Kidney (tissue), 22 donors: ENCODE measurements at places on chromosomes 13 and 19. TPM values are rescaled to one million over a fixed set of nuclear protein-coding genes. Genes with fewer than 3 reads are reported as not detected.

- no peak for DNase-seq
Measured at GRCh38 chr19:15740785-15741184, 3.0 kb downstream of the OR10H3 start.

- no peak for DNase-seq
Measured at GRCh38 chr19:17720440-17720839, 1.2 kb downstream of the MAP1S start.

GRCh38 chr13:21020581-21020980 is 40.8 kb downstream of the LATS2 start:
- peak; percentile 23 for DNase-seq

DNA sequence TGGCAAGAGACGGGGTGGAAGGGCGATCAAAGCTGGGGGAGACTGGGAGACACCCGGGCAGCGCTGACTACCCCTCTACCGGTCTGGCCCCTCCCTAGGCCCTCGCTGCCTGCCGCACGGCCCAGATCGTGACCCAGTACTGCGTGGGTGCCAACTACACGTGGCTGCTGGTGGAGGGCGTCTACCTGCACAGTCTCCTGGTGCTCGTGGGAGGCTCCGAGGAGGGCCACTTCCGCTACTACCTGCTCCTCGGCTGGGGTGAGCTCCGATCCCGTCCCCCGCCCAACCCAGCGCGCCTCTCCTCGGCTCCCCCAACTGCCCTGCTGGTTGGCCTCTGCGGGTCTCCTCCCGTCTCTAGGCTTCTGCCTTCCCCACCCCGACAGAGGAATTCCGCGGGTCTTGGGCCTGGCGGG is 8.8 kb downstream of the GIPR start:
- DNase-seq: no peak

DNA sequence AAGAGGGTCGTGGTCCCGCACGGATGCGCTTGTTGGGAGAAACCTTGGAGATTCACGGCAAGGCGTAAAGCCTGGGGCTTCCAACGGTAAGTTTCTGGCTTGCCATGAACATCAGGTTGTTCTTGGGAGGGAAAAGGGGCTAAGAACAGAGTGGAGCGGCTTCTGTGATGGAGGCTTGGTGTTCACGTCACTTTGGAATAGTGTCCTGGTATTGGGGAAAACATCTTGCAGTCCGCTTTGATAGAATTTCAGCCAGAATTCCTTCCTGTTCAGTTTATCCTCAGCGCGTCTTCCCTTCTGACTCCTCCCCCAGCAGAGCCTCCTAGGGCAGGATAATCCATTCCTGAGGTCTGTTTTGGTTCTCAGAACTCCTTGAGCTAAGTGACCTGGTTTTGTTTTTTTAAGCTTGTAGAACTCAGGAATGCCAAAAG is 2.0 kb downstream of the KCTD15 start:
- no peak for DNase-seq

DNA sequence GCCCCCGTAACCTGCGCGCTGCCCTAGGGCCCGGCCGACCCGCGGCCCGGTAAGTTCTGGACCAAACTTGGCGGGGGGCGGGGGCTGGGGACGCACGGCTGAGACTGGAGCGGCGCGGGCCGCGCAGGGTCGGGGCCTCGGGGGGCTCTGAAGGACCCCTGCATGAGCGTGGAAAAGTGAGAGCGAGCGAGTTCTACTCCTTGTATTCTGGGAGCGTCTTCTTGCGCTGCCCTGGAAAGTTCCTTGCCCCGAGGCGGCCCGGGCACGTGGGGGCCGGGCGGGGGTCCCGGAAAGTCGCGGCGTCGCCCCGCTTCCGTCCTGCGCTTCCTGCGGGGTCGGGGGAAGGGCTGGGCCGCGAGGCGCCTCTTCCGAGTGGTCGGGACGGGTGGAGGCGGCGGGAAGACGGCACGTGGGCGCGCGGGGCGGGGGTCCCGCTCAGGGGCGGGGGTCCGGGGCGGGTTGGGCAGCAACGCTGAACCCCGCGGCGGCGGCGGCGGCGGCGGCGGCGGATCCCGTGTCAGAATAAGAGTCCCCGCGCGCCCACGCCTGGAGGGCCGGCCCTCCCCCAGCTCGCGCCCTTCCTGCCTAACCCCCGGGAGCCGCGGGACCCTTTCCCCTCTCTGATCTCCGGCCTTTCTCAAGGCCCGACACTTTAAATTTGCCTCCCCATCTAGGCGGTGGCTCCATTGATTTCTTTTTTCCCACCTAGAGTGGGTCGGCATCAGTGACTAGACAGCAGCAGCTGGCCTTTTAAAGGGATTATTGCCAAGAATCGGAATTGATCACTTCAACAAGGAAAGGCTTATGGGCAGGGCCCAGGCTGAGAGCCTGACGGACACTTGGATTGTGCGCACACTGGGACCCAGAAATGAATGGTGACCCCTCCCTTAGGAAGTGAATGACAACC is 749 bp downstream of the GATAD2A start:
- peak; percentile 88 for DNase-seq

DNA sequence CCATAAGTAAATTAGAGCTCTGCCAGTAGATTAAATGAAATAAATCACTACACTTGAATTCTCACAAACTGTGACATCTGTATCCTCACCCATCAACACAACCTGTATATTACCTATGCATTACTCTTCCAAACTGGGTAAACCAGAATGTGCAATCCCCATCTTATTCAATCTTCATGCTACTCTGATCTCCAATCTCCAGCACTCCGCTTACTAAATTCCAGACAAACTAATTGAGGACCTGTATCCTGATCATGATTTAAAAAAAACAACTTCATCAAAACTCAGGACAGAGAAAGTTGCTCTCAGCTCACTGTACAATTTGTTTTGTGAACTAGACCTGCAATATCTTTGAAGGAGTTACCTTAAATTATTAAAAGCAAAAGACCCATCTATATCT is 74.4 kb downstream of the FOXO1 start:
- DNase-seq: no peak

DNA sequence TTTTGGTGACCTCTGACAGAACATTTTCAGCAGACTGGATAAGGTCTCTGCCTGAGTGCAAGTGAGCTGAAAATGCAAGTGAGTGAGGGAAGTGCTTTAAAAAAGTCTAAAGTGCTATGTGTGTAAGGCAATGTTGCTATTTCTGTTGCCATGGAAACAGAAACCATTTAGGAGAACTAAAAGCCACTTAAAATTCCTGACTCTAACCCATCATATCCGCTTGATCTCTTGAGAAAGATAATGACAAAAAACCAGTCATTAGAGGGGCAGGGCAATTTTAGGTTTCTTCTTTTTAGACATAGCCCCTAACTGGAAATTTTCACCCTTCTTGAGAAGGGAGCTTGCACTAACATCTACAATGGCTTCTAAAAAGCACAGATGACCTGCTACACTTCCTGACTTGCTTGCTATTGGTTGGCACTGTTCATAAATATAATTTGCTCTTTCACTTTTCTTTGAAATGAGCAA is at the start of gene CYSLTR2:
Gene CYSLTR2 (plus strand): TSS at position 458 of the 468 bp plus-strand sequence. CDS start 52,889 bp downstream, outside the sequence.
- no peak for DNase-seq

- no peak for DNase-seq
Measured at GRCh38 chr19:43675269-43675879, 5.4 kb upstream of the PLAUR start.

DNA sequence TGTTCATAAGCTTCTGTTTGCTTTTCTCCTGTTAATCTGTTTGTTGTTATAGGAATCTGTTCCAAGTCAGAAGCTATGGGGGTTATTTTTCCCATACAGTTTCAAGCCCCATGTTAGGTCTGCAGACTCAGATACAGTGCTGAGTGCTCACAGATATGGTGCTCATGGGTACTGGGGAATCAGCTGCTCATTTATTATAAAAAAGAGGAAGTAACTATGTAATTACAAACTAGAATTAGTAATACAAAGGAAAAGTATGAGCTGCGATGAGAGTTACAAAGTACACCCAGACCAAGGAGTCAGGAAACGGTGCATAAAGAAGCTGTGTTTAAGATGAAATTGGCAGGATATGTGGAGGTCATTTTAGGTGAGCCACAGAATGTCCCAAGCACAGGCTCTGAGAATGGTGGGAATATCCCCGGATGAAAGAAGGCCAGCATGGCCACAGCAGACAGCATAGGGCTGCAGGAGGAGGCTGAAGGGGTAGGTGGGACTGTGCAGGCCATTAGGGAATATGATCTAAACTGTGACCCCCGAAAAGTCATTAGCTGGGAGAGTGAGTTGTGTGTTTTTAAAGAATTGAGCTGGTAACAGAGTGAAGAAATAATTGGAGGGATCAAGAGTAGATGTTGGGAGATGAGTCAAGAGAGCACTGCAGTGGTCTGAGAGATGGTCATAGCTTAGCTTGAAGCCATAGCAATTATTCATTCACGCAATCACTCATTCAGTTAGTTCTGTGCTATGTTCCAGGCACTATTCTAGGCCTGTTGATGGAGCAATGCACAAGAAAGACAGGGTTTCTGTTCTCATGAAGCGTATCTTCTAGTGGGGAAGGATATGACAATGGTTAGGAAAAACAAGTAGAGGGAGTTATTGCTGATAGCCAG is 177.4 kb upstream of the UBL3 start:
- DNase-seq: no peak

DNA sequence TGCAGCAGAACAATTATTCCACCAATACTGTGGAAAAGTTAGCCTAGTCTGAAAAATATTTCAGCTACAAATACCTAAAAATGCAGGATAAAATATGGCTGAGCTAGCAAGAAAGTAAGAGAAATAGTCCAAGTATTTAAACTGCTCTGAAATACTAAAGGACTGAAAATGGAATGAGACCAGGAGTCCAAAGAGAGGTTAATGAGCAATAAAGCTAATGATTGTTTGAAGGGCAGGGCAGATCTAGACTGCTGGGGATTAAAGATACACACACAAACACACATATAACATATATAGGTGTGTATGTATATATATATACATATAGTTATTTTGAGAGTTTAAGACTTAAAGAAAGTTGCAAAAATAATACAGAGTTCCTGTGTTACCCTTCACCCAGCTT is 2.6 kb upstream of the CDADC1 start:
- peak; percentile 34 for DNase-seq

DNA sequence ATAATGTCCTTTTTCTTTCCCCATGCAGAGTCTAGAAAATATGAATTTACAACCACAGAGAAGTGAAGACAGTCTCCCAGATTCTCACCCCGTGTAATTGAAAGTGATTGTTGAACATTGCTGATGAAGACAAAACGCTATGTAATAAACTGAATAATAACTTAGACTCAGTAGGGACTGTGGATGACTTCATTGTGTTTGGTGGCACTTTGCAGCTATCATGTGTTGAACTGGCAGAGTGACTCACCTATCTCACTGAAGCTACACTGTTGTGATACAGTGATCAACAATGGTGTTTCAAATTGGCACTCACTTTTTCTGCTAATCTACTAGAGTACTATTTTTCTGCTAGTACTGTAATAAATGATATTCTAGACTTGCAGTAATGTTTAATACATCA is 261.3 kb downstream of the DACH1 start:
- DNase-seq: no peak

- DNase-seq: no peak
Measured at GRCh38 chr19:10797541-10798256, 38.3 kb downstream of the TMED1 start.

- DNase-seq: no peak
Measured at GRCh38 chr19:35642798-35643254, 1.3 kb downstream of the ETV2 start.

DNA sequence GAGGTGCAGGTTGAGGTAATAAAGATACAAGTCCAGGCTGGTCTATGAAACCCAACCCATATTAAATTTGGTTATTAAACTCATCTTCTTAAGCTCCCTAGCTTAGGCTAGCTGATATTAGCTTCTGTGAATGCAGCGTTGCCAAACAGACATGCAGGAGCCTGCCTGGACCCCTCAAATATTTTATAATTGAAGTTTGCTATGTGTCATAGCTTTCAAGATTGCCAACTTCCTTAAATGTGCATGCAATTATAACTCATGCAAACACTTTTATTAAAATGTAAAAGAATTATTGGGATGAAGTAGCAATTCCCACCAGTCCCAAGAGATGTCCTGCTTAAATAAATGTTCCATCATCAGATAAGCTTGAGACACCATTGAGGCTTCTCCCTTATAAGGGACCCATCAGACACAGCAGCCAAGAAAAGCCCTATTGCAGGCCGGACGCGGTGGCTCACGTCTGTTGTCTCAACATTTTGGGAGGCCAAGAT is 51.3 kb downstream of the MBNL2 start:
- no peak for DNase-seq

- no peak for DNase-seq
Measured at GRCh38 chr13:40522282-40522681, 144.2 kb downstream of the FOXO1 start.

- DNase-seq: peak; percentile 34
Measured at GRCh38 chr19:44582581-44583265, 30.6 kb upstream of the IGSF23 start.

DNA sequence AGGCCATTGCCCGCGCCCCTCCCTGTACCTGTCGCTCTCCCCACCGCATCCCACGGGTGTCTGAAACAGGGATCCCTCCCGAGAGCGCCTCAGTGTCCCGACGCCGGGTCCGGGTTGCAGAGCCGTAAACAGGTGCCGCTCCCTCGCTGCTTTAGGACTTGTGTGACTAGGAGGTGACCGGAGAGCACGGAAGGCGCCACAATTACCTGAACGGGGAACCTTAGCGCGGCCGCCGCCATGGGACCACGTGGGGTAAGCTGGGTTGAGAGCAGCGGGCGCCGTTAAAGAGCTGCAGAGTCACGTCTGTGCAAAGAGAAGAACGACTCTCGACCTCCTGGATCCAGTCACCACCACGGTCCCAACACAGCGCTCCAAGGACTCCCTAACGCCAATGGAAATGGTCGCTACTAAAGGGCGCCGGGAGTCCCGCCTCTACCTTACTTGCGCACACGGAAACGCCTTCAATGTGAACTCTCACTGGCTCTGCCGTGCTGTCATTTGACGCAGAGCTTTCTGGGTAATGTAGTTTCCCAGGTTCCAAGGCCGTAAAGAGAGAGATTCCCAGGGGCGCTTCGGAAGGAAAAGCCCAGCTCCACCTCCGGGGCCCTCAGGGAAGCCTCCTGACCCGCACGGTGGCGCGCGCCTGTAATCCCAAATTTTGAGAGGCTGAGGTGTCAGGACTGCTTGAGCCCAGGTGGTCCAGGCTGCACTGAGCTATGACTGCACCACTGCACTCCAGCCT is at the start of gene ZNF552:
Gene ZNF552 (minus strand): TSS at position 409 of the 742 bp plus-strand sequence. CDS start 170 bp downstream, at position 239.
- DNase-seq: peak; percentile 90

DNA sequence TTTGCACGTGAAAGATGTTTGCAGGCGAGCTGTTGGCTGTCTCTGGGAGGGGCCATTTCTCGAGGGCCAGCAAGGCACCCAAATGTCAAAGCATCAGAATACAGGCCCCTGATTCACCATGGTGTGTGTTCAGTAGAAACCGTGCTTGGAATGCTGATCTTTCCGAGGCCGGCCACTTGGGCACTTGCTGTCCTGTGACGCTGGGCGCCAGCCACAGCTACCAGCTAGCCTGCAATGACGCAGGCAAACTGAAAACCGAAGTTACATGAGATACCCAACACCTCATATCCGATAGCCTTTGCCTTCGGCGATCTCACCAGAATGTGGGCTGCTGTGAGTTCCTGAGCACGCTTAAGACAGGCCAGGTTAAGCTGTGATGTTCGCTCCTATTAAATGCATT is 12.0 kb downstream of the THOP1 start:
- DNase-seq: no peak

F10 gene
- 5.1 TPM for total RNA-seq

WDR87 gene
- total RNA-seq: not detected

C1QTNF9B gene
- not detected for total RNA-seq

GJB6 gene
- total RNA-seq: not detected
